ENCODE measurements at places on chromosomes 5 and 9.

GRCh38 chr9:129235931-129236331, 57.9 kb upstream of the IER5L start:
- DNase-seq = no peak

GRCh38 chr9:108654566-108654965, 201.2 kb downstream of the ACTL7B start:
- DNase-seq = no peak

DNA sequence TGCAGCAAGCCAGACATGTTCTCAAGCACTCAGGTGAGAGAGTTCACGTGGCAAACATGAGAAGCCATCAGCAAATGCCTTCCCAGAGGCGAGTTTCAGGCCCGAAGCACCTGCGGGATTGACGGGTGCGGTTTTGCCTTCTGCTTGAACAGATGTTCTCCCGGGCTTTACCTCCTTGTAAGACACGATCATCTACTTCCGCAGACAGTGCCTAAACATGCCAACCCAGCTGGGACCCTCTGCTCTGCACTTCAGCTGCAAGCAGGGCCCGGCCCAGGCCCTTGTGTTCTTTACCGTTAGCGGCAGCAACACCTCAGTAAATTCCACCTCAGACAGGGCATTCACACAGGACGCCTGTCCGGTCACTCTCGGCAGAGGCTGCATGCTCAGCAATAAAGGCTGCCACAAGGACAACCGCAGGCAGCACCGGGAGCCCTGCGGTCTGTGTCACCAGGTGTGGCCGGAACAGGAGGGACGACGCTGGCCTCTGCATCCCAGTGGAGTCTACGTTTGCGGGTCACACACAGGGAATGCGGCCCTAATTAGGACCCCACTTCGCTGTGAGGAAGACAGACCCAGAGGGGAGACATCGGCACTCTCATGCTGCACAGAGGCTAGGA, 139.6 kb downstream of the ROR2 start:
- no peak for DNase-seq

GRCh38 chr9:26229324-26230054, 551.2 kb upstream of the TUSC1 start:
- DNase-seq = no peak

GRCh38 chr5:34597034-34598027, 58.8 kb upstream of the RAI14 start:
- no peak for DNase-seq

- no peak for DNase-seq
Measured at GRCh38 chr5:133977858-133978257, 9.4 kb upstream of the C5orf15 start.

DNA sequence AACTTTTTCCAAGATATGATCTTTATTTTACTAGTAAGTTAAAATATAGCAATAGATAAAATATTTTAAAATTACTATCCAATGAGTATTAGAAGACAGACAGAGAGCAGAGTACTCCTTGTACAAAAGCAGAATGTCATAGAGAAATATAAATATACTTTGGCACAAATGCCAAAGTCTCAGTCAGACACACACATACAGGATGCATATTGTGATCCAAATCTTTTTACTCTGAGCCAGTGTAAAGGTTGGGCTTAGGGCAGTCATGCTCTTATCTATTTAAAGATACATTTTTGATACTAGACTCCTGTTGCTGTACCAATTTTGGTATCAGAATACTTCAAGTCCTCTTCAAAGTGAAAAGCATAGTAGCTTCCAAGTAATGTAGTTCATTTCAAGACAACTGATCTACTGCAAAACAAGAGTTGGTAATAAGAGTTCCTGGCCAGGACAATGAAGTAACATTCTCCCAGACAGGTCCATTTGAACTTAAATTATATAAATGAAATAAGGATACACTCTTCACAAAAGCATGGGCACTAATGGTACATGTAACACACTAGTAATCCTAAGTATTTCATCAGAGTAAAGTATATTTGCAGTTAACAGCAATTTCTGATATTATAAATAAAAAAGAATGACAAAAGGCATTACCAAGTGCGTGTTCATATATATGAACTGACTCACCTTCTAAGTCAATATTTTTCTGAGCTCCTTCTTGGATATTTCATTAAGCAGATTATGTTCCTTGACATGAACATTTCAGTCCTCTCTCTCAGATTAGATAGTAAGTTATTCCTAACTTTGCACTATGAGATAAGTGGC, 10.5 kb downstream of the PFDN1 start:
- no peak for DNase-seq

- DNase-seq = no peak
Measured at GRCh38 chr9:21579247-21579671, 97.1 kb upstream of the IFNE start.

GRCh38 chr5:3036041-3036788, 284.7 kb upstream of the IRX2 start:
- no peak for DNase-seq

DNA sequence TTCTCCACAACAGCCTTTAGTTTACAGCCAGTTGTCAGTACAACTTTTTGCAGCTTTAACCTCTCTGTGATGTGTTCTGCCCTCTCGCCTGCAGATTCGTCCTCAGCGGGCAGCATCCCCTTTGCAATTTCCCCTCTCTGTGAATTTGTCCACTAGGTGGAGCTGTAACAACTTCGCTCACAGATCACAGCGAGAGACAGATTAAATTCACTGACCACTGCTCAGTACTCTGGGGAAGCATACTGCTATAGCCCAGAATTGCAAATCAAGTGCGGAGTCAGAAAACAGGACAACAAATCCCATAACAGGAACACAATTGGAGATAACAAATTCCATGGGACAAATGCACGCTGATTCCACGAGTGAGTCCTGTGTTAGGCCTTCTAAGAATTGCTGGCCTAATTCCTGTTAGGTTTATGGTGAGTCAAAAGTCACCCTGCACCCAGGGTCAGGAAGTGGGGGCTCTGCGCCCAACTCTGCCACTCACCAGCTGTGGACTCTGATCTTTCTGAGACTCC, 2124.9 kb downstream of the MAT2B start:
- peak; percentile 6 for DNase-seq

- no peak for DNase-seq
Measured at GRCh38 chr9:124831642-124832364, 21.5 kb upstream of the WDR38 start.

DNA sequence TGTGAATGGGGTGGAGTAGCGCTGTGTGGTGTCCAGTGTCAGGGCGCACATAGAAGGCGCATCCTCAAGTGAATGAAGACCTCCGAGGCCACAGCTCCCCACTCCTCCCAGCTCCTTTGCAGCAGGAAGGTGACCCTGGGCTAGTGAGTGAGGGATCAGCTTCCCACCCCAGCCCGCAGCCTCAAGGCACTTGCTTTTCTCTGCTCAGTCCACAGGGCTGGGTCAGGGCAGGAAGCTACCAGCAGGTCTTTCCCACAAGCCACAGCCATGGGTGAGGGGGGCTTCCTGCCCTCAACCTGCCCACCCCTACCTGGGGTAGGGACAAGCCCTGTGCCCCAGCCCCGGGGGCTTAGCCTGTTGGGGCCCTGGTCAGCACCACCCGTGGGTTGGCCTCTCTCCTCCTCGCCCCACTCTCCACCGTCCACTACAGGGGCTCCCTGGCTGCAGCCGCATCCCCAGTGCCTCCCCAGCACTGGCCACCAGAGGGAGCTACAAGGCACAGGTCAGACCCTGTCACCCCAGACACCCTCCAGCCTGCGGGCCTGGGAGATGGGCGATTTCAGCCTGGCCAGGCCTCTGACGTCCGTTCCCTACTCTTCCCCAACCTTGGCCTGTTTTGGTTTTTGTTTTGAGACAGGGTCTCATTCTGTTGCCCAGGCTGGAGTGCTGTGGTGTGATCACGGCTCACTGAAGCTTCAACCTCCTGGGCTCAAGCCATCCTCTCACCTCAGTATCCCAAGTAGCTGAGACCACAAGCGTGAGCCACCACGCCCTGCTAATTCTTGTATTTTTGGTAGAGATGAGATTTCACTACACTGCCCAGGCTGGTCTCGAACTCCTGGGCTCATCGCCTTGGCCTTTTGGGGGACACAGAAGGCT, 1.3 kb upstream of the ABCA2 start:
- peak; percentile 29 for DNase-seq

GRCh38 chr5:151374539-151374938, 27.2 kb upstream of the SLC36A2 start:
- DNase-seq = no peak

DNA sequence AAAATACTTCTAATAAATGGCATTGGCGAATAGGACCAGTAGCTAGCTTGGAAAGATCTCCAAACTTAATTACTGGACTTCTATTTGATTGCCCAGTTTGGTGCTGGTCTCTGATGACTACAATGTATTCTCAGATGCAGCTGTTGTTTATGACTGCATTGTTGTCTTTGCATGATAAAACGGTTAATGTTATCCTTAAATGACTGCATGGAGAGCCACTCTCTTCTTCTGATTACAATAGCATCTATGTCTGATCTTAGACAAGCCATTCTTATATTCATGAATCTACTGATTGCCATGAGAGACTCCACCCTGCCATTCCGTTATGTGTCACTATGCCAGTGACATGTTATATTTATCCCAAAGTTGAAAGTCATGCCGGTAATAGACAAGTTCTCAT, 42.9 kb upstream of the ERBIN start:
- no peak for DNase-seq

DNA sequence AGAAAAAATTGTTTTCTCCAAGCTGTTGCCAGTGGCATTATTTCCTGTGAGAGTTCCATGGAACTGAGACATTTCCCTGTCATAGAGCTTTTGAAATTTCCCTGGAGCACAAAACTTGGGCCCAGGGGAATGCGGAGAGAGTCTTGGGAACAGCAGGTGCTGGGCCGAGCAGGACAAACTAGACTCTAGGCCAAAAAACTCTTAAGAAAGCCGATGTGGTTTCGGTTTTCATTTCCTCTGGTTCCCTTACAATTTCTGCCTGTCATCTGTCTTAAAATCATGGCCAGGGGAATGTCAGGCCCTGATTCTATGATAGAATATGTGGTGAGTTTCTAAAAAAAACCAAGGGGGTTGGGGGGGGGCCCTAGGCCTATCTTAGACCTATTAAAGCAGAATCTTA, 4.6 kb downstream of the SLC35A4 start:
- no peak for DNase-seq

- DNase-seq = no peak
Measured at GRCh38 chr5:167546270-167546669, 745.2 kb upstream of the WWC1 start.

DNA sequence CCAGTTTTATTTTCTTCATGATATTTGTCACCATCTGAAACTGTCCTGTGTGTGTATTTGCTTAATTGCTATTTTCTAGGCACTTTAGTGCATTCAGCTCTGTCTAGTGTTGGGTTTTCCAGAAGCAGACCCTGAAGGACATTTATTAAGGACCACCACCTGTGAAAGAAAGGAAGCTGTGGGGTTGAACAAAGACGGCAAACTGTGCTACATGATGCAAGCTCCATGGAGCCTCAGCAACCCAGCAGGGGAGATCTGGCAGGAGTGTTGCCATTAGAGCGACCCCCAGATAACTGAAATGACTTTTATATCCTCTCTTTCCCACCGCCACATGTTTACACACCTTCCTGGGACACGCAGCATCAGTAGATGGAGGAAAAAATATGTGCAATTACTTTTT, 125.5 kb downstream of the GABRB2 start:
- no peak for DNase-seq

DNA sequence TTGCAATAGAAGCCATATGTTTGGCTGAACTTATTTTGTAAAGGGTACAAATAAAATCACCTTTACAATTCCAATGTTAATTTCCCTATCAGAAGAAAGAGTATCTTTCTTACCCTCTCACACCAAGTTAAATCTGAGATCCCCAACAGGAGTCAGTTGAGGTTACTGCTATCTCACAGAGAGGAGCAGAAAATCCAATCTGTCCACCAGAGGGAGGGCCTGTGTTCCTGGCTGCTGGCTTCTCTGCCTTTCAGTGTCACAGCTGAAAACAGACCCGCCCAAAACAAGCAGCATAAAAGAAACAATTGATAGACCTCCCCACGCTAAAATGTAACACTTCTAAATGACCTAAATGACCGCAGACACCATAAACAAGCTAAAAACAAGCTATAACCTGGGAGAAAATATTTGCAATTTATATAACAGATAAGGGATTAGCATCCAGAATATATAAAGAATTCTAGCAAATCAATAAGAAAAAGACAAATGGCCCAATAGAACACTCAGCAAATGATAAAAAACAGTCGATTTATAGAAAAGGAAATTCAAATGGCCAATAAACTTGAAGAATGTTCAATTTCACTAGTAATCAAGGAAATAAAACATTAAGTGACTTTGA, 24.5 kb upstream of the MVB12B start:
- DNase-seq = no peak

GRCh38 chr9:33374634-33375237, 27.6 kb downstream of the AQP7 start:
- peak; percentile 54 for DNase-seq

GRCh38 chr9:18996211-18996610, 36.8 kb downstream of the SAXO1 start:
- DNase-seq = no peak
